ENCODE measurements at places on chromosomes 16 and 17.

DNA sequence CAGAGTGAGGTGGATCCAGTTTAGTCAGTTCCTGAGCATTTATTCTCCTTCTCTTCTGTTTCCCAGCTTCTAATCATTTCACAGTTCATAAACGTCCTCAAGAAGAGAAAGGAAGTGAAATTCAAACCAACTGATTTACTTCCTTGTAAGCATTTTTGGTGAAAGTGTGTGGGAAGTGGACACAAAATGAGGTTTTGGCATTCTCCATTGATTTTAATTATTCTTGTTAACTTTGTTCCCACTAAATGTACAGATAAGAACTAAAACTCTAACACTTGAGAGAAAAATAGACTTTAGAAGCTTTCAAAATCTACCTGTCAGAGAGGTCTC is 42.7 kb upstream of the CORO6 start:
- DNase-seq, result no peak

DNA sequence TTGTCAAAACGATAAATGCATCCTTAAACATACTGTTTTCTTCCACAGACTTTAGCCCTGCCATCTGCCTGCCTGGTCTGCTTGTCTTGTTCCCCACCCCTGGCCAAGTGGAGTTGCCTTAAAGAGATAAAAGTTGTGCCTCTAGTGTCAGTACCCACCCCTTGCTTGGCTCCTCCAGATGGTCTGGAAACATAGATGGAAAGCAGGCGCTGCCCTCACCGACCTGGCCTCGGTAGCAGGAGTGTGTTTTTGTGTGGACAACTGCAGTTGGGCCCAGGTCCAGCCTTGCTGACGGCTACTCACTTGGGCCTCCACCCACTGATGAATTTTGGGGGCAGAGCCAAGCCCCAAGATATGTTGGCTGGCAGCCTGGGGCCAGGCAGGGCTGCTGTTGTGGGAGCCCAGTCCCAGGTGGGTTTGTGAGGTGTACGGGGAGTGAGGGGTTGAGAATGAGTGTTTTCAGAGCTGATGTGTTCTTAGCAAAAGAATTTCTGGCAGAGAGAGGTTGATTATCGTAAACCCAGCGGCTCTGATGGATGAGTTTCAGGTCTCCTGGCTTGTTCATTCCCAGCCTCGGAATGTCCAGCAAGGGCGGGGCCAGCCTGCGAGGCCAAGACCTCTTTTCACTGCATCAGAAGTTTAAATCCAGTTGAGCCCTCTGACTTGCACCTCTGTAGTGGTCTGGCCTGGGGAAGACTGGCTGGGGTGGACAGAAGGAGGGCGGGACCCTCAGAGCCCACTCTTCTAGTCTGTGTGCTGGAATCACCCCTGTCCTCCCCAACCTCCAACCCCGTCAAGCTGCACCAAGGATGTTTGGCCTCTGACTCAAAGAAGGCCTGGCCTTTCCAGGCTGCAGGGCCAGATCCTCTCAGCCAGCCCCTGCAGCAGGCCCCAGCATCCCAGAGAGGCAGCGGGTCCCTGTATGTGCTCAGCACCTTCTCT is 179.7 kb downstream of the RAB11FIP4 start:
- peak; percentile 95 for DNase-seq

GRCh38 chr16:19284207-19284606 is 1.3 kb upstream of the CLEC19A start:
- DNase-seq, result no peak

- DNase-seq, result no peak
Observed at GRCh38 chr17:80704381-80704819, 159.8 kb downstream of the RPTOR start.

DNA sequence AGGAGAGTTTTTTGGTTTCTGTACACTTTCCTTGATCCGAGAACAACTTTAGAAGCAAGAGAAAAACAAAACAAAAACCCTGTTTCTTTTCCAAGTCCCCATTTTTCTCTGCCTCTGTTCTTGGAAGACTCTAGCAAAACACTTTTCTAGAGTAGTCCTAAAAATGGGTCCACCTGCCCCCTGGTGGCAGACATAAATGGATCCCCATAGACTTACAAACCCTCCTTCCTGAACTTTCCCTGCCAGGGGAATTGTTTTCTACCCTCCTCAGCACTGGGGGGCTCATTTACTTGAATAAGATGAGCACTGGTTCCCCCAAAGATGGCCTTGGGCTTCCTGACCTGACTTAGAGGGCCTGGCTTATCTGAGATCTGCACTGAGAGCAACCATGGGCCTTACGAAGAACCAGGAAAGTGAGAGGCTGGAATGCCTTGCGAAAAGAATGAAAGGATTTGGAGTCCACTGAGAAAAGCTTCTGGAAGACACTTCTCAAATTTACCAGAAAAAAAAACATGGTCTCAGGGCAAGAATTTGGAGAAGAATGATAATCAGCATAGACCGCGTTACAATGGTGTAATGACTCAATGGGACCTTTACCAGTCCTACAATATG is 48.0 kb upstream of the CDYL2 start:
- no peak for DNase-seq

DNA sequence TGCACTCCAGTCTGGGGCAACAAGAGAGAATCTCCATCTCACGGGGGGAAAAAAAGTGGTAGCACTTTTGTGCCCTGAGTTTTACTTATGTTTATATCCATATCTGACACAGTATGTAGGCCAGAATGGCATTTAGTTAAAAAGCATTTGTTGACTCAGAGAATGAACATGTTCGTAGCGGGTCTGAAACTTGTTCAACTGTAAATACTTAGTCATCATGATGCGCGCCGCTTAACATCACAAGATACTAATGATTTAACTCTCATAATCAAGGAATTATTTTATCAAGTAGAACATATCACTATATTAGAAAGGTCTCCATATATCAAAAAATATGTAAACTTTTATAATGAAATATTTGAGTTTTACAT is 55.3 kb upstream of the ITGA2B start:
- DNase-seq, result no peak

- peak; percentile 17 for DNase-seq
Observed at GRCh38 chr17:12789481-12790248, at the start of gene ARHGAP44. Gene ARHGAP44, plus strand, starts transcription at chr17:12789498. Its CDS starts 341 bp downstream, at chr17:12789839.

DNA sequence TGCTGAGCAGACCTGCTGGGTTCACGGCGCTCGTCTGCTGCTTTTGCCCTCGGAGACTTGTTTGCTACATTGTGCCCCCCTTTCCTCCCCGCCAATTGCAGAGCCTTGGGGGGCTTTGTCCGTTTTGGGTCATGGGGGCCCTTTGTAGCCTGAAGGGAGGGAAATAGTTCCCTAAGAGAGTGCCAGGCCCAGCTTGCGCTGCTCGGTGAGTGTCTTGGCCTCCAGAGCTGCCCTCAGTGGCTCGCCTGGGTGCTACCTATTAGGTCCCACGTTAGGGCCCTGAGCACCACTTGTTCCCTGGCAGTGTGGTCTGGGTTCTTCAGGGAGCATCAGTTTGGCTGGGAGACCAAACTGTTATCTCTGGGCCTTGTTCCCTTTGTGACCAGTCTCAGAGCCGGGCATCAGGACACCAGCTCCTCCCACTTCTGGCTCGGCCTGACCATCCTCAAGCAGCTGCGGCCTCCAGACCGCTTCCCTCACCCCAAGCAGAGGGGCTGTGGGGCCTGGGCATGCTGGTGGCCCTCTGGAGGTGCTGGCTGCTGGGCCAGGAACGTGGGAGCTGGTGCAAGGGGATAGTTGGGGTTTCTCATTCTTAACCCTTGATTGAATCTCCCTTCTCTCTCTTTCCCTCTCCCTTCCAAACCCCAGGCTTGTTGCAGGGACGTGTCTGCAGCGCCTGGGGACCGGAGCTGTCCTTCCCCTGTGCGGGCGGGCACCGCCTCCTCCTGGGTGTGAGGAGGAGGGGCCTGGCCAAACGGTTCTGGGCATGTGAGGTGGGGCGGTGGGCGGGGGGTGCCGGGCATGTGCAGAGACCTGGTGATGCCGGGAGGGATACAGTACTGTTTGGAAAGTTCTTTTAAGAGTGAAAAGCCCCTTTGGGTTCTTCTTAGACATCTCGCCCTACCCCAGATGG is 16.0 kb upstream of the ITGB4 start:
- no peak for DNase-seq

- DNase-seq, result no peak
Observed at GRCh38 chr17:17204635-17205231, 1.4 kb downstream of the PLD6 start.

- no peak for DNase-seq
Observed at GRCh38 chr17:72651988-72652387, 440.5 kb downstream of the SLC39A11 start.

DNA sequence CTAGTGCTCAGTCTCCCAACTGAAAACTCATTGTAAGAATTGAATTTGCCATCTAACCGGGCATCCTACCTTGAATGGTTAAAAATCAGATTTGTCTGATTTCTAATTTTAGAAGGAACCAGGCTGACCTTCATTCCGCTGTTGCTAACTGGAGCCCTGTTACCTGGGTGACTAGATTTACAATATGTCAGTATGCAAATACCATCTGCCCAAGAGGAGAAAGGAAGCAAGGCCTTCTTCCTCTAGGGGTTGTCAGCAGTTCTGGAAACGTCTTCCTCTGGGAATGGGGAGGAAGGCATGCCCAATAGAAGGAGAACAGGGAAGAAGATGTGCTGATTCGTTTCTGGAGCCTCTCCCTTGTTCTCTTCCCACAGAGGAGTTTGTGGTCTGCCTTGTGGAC is 137.9 kb downstream of the PITPNC1 start:
- no peak for DNase-seq

- no peak for DNase-seq
Observed at GRCh38 chr16:89006036-89006752, 29.2 kb upstream of the CBFA2T3 start.

- DNase-seq, result no peak
Observed at GRCh38 chr16:2818272-2818876, 1.3 kb downstream of the PRSS21 start.

GRCh38 chr17:47791025-47791424 is 30.6 kb downstream of the OSBPL7 start:
- no peak for DNase-seq

- peak; percentile 12 for DNase-seq
Observed at GRCh38 chr16:23466162-23466885, 13.3 kb upstream of the COG7 start.

DNA sequence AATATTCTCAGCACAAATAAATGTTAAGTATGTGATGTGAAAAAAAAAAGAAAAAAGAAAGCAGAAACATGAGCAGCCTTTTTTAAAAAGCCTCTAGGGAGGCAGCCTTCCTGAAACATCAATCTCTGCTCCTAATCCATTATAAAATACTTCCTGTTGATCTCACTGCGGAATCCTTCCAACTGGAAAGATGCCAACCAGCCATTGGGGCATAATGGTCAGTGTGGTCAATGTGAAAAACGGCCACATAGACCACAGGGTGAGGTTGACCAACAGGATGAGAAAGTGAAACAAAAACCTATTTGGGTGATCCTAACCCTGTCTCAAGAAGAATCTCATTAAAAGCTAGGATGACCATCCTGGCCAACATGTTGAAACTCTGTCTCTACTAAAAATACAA is 26.1 kb upstream of the ABCA8 start:
- DNase-seq, result peak; percentile 46

- no peak for DNase-seq
Observed at GRCh38 chr16:8848939-8849391, 19.8 kb downstream of the CARHSP1 start.

- DNase-seq, result no peak
Observed at GRCh38 chr16:85556456-85557082, 56.6 kb upstream of the GSE1 start.

DNA sequence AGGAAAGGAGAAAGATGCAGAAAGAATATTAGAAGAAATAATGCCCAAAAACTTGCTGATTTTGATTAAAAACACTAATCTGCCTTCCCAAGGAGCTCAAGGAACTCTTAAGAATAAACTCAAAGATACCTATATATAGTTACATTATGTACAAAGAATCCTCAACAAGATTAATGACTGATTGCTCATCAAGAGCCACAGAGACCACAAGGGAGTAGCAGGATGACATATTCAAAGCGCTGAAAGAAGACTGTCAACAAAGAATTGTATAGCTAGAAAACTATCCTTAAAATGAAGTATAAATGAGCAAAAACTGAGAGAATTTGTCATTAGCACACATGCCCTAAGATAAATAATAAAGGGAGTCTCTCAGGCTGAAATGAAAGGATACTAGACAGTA is 6.2 kb downstream of the LPCAT2 start:
- DNase-seq, result no peak

GRCh38 chr17:6534846-6535514 is 21.4 kb downstream of the PITPNM3 start:
- no peak for DNase-seq

- DNase-seq, result no peak
Observed at GRCh38 chr17:70869402-70870085, 700.2 kb downstream of the KCNJ2 start.

DNA sequence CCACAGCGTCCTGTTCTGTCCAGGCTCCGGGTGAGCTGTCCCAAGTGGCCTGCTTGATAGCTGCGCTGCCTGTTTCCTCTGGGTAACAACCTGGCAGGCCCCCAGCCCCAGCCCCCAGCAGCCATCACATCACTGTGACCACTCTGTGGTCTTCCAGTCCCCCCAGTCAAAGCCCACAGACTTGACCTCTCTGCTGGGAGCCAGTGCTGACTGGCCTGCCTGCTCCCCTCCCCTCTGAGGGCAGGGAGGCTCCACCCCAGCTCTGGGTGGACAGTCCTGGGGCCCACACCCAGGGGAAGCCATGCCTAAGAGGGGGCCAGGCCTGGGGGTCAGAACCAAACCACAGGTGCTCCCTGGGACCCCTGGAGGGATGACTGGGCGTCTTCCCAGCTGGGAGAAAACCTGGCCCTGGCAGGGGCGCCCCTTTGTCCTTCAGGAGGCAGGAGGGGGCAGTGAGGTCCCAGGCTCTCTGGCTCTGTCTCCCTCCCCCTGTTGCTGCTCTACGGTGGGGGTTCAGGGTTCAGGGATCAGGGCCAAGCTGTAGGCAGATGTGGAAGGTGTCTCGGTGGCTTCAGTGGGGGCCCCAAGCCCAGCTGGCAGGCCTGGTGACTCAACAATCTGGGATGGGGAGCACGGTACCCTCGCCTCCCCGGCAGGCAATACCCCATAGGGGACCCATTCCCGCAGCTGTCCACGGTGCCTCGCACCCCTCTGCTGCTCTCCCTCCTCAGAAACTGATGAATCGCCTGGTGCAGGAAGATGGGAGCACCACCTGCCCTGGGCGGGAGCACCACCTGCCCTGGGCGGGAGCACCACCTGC is 1.8 kb upstream of the SLC16A3 start:
- DNase-seq, result no peak

DNA sequence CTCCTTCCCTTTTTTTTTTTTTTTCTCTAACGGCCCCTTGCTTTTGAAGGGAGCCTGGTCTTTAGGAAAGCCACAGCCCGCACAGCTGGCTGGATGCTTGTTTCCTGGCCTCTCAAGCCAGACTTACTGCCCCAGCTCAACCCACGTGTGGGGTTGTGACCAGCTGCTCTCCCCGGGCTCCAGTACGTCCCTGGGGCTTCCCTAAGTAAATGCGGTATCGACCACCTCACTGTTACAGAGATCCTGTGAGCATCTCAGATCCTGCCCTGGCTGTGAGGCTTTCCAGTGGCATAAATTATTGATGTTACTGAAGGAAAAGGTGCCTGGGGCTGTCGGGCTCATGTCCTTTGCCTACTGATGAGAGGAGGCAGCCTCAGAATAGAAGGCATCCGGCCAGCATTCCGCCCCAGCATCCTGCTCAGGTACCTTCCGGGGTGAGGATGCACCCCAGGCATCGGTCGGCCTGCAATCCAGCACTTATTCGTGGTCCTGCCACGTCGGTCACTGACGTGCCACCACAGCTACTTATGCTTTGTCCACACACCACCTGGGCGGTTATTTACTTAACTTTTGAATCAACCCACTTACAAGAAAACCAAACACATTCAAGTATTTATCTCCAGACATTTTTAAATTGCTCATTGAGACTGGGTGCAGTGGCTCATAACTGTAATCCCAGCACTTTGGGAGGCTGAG is 9.6 kb downstream of the GPRC5B start:
- DNase-seq, result no peak
